ENCODE measurements at places on chromosomes 5 and 9.

- no peak for DNase-seq
Measured at GRCh38 chr9:115038178-115038577, 79.8 kb downstream of the TNC start.

DNA sequence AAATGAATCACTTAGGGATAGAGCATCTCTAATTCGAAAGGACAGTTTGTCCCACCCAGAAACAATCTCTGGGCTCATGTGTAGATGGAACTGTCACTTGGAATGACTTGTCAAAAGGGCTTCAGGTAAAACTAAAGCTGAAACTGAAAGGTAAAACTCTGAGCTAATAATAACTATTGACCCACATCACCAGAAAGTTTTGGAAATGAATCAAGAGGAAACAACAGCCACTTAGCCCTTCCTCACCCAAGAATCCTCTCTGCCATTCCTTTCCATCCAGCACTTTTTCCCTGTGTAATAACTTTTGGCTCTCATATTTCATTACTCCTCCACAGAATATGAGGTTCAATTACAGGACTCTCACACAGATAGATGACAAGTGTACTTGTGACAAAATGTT lies 14.0 kb upstream of the GLRX start:
- no peak for DNase-seq

DNA sequence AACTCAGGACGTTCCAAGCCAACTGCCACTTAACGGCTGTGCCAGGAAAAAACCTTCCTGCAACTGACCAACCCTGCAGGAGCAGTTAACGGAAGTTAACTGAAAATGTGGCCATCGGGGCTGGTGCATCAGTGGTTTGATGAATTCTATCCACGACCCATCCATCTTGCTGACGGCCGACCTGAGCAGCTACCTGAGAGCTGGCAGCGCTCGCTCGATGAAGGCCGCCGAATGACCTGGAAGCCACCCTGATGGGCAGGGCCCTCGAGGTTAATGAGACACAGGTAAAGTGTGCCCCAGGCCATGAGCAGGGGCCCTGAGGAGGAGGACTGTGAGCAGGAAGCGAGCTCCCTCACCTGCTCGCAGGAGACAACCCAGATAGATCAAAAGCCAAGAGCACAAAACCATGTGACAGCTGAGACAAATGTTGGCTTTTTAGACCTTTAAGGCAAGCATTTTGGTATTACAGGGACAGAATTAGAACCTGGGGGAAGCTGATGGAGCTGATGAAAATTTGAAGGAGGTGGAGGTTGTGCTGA lies 35.3 kb upstream of the FLT4 start:
- no peak for DNase-seq

- DNase-seq, result peak; percentile 14
Measured at GRCh38 chr5:4879693-4880303, 260.3 kb upstream of the ADAMTS16 start.

- DNase-seq, result no peak
Measured at GRCh38 chr5:38776149-38776896, 69.5 kb upstream of the OSMR start.

GRCh38 chr5:22521521-22521920 lies 331.6 kb downstream of the CDH12 start:
- no peak for DNase-seq

All from stimulated activated CD8-positive, alpha-beta memory T cell treated with anti-CD3 and anti-CD28 coated beads, Interleukin-15, amount 100 ng/mL, for 48 hours (primary cell).